Activated T-cell treated with anti-CD3 and anti-CD28 coated beads, Interleukin-2, amount 50 U/mL, for 4 hours (primary cell): ENCODE measurements at places on chromosomes 4 and X. TPM values are rescaled to one million over a fixed set of nuclear protein-coding genes. Genes with fewer than 3 reads are reported as not detected.

The ARSJ gene
- 0.18 TPM for total RNA-seq

The CLDN22 gene
- total RNA-seq: not detected

The GLUD2 gene
- total RNA-seq: 2.0 TPM

The CLCN3 gene
- total RNA-seq: 16.0 TPM
